Renal cortical epithelial cell (primary cell): ENCODE measurements at places on chromosomes 11 and 22. TPM values are rescaled to one million over a fixed set of nuclear protein-coding genes. Genes with fewer than 3 reads are reported as not detected.

GRCh38 chr11:118198370-118198769 is 21.9 kb upstream of the SCN2B start:
- DNase-seq, result peak; percentile 42

DNA sequence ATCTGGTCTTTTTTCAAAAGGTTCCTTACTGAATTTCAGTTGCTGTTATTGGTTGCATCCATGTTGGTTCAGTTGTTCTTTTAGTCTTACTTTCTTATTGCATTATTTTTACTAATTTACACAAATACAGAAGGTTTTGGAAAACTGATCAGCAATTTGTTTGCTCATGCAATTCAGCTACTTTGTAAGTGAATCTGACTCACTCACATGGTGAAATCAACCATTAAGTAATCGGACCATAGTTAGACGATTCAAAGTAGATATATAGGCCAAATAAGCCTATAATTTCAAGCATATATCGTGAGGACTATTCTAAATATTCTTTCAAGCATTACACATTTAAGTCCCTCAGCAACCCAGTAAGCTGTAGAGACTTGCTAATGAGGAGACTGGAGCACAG is 41.7 kb downstream of the CCDC83 start:
- DNase-seq, result peak; percentile 28

- peak; percentile 45 for DNase-seq
Measured at GRCh38 chr11:8839957-8840945, 70.7 kb upstream of the AKIP1 start.

DNA sequence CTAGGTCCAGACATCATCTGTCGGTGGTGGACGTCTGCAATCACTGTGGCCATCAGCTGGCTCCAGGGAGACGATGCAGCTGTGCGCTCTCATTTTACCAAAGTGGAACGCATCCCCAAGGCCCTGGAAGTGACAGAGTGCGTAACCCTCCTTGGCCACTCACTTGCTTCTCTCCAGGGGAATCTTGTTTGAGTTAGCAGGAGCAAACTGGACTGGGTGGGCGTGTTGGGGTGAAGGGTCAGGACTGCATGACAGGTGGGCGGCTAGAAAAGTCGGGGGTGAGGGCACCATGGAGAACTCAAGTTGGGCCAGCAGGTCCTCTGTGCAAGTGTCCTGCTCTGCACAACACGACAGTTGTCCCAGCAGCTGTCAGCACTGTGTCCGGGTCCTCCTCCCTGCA is 16.2 kb downstream of the SHISA8 start:
- DNase-seq, result no peak

GRCh38 chr11:47971501-47971900 is 8.9 kb upstream of the PTPRJ start:
- no peak for DNase-seq

GRCh38 chr11:57903441-57904123 is 120.1 kb upstream of the OR9Q1 start:
- DNase-seq, result peak; percentile 92

DNA sequence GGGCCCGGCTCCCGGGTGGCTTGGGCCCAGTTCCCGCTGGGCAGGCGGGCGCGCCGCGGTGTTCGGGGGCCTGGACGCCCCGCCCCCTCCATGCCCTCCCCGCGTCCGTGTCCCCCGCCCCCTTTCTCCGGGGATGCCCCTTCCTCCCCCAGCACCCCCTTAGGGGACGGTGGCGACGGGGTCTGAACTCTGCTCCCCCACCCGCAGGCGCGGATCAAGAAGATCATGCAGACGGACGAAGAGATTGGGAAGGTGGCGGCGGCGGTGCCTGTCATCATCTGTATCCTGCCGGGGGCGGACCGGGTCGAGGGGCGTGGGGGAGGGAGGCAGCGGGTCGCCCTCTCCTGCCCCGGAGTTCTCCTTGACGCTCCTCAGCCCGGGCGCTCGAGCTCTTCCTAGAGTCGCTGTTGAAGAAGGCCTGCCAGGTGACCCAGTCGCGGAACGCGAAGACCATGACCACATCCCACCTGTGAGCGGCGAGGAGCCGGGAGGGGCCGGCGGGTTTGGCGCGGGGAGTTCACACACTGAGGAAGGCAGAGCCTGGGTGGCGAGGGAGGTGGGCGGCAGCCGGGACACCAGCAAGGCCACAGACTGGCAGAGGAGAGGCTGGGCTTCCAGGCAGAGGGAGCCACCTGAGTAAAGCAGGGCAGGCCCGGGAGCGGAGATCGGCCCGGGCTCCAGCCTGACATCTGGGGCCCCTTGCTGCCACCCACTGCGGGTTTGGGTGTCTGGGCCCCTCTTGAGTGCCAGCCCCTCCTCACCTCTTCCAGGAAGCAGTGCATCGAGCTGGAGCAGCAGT is 546 bp downstream of the DRAP1 start:
- no peak for DNase-seq

DNA sequence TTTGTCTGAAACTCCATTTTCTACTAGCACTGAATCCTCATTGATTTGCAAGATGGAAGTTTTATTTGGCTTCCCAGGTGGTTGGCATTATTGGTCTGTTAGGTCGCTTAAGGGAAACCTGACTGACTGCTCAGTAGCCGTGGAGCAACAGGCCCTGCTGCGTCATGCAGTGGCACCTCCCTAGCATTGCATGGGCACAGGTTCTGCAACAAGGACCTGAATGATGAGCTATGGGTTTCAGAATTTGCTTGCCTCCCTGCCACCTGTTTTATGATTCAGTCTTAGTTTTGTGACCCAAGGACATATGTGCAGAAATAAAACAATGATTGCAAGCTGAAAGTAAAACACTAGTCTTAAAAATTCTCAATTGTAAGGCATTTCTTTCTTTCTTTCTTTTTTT is 128.5 kb downstream of the SLC1A2 start:
- no peak for DNase-seq

DNA sequence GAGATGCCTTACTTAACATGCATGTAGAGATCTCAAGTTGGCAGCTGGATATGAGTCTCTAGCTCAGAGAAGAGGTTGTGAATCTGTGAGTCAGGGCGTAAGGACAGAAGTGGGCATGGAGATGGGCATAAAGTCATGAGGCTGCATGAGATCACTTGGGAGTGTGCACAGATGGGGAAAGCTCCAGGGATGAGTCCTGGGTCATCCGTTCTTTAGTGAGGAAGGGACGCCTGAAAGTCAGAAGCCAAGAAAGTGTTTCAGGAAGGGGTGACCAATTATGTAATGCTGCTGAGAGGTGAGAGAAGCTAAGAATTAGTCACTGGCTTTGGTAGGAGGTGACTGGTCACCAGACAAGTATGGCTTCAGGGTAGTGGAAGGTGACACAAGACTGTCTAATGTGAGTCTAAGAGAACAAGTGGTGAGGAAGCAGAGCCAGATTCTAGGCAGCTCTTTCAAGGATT is 6.7 kb downstream of the ACP2 start:
- no peak for DNase-seq

- no peak for DNase-seq
Measured at GRCh38 chr22:38273135-38273826, 471 bp upstream of the TMEM184B start.

- DNase-seq, result peak; percentile 53
Measured at GRCh38 chr11:72821920-72822799, 7.9 kb downstream of the ATG16L2 start.

DNA sequence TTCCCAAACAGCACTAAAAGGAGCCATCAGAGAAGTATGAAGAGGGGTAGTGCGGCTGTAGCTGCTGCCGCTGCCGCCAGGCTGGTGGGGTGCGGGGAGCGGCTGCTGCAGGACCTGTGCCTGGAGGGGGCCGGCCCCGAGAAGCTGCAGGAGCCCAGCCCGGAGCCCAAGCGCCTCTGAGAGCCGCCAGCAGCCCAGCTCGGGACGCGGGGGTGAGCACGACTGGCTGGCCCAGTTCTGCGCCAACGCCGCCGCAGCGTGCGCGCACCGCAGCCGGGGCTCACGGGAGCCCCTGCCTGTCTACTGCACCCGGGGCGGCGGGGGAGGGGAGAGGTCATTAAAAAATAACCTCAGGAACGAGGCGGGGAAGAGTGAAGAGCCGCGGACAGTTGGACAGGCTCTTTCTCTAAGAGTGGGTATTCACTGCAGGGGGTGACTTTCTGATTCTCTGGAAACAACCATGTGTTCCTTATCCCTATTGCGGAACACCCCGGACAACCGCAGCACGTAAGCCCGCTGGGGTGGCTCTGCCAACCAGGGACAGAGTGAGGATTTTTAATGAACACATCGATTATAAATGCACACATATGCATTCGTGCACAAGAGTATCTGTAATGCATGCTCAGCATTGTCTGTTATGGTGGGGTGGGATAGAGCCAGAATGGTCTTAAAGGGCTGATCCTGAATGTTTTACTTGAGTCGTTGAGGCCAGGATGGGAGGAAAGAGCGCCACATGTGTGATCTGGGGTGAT is 453 bp downstream of the GAS2 start:
- peak; percentile 13 for DNase-seq

GRCh38 chr11:106695506-106695905 is 322.8 kb downstream of the GUCY1A2 start:
- DNase-seq, result peak; percentile 91

GRCh38 chr11:110866081-110866480 is 153.8 kb upstream of the ARHGAP20 start:
- DNase-seq, result no peak

DNA sequence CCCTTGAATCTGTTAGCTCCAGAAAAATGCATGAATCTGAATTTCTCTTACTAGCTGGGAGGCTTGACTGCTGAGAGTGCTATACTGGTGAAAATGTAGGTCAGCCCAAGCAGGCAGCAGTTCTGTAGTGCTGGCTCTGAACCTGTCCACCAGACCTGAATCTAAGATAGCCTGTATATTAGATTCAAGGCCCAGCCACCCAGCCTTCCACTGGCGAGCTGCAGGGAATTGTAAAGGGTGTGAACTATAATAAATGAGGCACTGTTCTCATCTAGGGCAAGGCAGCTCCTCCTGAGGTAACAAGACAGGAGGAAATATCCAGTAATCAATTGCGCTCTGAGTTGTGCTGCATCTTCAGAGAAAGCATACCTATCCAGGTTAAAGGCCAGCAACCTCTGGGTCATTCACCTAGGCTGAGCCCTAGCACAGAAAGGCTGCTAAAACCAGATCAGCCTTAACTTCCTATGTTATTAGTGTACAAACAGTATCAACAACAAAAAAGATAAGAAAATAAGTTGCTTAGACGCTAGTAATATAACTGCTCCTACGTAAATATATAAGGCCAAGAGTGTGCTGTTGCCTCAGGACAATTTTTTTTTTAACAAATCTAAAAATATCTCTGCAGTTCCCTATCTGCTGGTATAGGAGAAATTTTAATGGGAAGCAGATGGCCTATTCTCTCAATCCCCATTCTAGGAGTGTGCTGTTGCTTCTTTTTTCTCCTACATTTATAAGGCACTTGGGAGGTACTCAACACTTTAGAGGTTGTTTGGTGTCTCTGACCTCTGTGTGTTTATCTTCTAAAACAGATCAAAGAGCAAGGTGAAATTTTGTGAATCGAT is 63.0 kb downstream of the RELT start:
- no peak for DNase-seq

Gene POU2AF2
- not detected in 2 replicates for total RNA-seq

Gene NAT10
- 12.2 and 31.6 TPM in 2 replicates for total RNA-seq

Gene OSBP
- 32.0 and 71.3 TPM in 2 replicates for total RNA-seq

Gene TIRAP
- 1.4 and 5.1 TPM in 2 replicates for total RNA-seq

Gene OR4S1
- not detected in 2 replicates for total RNA-seq

Gene LMO2
- total RNA-seq, result 0.55 and 4.3 TPM in 2 replicates
